A172 (cell line): ENCODE measurements at places on chromosomes 3 and 15.

DNA sequence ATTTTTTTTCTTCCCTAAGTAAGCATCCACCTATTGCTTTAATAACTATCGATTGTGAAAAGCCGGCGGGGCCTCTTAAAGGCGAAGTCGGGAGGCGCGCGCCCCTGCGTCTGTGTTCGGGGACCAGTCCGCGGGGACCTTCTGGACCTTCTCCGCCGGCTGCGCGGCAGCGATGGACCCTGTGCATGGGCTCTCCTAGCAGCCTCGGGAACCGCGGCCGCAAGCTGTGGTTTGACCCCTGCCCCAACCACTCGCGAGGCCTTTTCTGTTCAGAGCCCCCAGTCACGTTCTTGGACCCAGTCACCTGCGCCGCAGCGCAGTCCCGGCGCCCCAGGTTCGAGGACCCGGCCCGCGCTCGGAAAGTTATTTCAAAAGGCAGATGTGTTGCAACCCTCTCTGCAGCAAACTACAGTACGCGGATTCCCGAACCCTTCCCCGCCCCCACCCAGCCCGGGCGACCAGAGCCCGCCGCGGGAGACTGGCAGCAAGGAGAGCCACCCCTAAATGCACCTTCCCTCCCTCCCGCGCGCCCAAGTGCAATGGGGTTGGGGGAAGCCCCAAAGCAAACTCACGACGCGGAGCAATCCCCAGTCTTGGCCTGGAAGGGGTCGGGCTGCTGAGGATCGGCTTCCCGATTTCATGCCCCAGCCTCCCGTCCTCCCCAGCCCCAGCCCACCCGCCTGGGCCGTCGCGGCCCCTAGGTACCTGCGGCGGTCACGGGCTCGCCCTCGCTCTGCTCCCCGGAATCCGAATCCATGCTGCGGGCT is 684 bp downstream of the TNFAIP8L3 start:
- DNase-seq: no peak

- DNase-seq: peak; percentile 86
Measured at GRCh38 chr3:128549283-128550112, 56.5 kb upstream of the GATA2 start.

- DNase-seq: peak; percentile 81
Measured at GRCh38 chr15:48415036-48415886, 84.0 kb downstream of the DUT start.

- DNase-seq: no peak
Measured at GRCh38 chr15:48898032-48898431, 20.1 kb downstream of the EID1 start.

GRCh38 chr3:70615286-70615685 is 302.8 kb upstream of the MDFIC2 start:
- DNase-seq: no peak

- no peak for DNase-seq
Measured at GRCh38 chr15:68279779-68280753, 2.5 kb downstream of the FEM1B start.

- DNase-seq: no peak
Measured at GRCh38 chr15:84863565-84864443, 20.7 kb upstream of the SLC28A1 start.

DNA sequence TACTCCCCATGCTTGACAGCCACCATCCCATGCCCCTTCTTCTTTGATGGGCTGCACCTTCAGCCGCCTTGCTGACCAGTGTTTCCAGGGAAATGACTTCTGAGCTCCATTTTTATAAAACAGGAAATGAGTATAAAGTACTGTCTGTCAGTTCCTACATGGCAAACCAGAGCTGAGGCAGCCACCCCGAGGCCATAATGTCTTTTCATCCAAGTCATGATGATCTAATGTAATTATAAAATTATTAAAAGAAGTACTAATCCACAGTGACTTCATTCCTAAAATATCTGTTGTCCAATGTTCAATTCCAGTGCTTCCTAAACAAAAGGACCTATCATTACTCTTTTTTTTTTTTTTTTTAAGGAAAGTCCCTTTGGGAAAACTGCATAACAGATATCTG is 75.2 kb upstream of the HERC1 start:
- peak; percentile 25 for DNase-seq

DNA sequence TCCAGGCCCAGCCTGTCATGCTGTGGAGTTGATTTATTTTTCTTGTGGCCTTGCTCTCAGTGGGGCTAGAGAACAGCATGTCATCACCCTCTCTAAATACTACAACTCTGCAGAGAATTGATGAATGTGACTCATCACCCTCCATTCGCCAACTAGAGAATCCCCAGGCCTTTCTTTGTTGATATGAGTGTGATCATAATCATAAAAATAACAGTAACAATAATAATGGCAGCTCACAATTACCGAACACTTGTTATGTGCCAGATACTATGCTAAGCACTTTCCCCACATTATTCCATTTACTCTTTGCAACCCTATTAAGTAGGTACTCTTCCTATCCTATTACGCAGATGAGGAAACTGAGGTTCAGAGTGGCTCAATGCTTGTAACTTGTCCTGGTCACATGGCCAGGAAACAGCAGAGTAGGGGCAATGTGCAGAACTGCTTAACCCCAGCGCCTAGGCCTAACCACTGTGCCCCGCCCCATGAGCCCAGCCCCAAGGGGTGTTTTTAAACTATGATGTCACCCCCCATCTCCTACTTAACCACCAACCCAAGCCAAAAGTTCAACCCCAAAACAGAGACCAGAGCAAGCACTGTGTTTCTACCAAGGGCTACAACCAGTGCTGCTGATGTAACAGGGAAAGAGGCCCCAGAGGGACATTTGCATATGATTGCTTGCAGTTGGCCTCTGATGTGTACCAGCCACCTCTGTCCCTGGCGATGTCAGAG is 104.5 kb downstream of the ADCY5 start:
- peak; percentile 73 for DNase-seq

DNA sequence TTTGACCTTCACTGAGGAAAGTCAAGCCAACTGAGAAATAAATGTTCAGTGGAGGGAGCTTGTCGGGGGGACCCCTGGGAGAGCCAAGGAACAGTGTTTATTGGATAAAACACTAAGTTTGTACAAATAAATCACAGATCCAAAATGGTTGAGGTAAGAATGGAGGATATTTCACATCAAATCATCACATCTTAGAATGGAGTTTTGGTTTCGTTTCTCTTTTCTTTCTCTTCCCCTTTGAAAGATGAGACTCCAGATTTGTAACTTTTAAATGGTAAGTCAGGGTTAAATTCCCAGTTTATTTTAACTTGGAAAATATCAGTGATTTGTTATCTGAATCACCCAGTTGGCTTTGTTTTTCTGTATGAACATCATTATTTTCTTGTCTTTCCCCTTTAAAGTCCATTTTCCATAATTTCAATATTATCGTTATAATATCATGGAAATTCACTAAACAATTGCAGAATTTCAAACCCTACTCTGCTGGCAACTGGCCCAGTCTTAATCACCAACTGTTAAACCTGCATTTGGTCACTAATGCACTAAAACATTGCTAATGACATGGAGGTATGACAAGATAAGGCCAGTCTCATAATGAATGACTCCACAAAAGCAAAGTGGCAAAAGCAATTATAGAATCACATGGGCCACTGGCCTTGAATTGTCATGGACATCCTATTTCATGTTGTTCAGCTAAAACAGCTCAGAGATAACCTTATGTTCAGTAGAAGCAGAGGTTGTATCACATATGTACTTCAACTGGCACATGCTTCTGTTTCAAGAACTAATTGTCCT is 295.1 kb downstream of the SHOX2 start:
- DNase-seq: no peak

DNA sequence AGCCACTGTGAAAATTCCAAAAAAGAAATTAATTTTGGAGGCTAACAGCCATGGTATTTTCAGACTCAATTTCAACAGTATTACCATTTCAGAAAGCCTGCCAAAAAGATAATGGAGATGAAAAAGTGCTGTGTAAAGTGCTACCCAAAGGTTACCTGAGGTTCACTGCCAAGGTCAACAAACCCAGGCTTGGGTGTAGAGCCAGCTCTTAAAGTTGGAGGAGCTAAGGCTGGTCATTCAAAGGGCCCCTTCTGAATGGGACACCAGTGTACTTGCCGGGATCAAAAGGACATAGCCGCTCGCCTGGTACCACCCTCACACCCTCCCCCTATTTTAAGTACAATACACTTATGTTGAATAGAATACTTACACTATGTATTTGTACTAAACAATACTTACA is 64.5 kb downstream of the ETV5 start:
- no peak for DNase-seq

DNA sequence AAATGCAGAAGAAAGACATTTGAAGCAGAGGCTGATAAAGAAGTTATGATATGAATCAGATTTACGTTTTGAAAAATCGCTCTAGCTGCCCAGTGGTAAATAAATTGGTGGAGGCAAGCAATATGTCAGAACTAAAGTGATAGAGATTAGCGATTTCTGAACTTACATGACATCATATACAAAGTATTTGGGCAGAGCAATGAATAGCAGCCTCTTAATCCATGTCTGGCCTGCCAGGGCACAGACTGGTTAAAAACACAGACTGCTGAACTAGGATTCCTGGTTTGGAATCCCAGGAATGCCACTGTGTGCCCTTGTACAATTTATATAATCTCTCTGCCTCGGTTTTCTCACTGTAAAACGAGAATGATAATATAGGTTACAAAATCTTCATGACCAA is 243.1 kb upstream of the SETMAR start:
- peak; percentile 34 for DNase-seq

GRCh38 chr15:81786776-81787175 is 259.0 kb downstream of the MEX3B start:
- no peak for DNase-seq

DNA sequence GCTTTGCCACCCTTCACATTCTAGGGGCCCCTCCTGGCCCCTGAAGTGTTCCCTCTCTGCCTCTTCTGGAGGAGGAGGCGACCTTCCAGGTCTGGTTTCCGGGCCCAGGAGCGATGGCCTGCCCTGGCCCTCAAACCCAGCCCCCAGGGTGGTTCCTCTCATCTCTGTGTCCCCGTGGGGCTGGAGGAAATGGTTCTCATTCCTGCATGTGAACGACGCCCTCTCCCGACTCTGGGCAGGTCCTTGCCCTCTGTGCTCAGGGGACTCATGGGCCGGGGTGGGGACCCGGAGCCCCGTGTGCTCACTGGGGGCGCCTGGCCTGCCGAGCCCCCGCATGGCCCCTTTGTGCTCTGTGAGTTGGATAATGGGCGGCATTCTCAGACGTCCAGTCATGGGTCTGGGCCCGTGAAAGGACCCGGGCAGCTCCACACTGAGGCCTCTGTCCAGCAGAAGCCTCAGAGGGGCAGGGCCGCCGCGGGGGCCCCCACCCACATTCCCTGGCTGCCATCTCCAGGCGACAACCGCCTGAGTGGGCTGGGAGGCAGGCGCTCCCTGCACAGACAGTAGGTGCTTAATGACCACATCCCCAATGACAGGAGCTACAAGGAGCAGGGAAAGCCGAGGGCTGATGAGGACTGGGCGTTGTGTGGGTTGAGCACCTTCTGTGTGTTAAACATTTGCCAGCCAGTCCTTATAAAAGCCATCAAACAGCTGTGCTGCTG is 5.5 kb upstream of the PLXND1 start:
- peak; percentile 89 for DNase-seq

DNA sequence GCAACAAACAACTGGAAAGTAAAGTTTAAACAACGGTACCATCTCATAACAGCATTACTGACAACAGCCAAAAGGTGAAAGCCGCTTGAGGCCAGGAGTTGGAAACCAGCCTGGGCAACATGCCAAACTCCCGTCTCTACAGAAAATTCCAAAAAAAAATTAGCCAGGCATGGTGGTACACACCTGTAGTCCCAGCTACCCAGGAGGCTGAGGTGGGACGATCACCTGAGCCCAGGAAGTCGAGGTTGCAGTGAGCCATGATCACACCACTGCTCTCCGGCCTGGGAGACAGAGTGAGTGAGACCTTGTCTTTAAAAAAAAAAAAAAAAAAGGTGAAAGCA is 4.4 kb downstream of the TNK2 start:
- DNase-seq: no peak
